ENCODE measurements at places on chromosomes 11 and 22.

DNA sequence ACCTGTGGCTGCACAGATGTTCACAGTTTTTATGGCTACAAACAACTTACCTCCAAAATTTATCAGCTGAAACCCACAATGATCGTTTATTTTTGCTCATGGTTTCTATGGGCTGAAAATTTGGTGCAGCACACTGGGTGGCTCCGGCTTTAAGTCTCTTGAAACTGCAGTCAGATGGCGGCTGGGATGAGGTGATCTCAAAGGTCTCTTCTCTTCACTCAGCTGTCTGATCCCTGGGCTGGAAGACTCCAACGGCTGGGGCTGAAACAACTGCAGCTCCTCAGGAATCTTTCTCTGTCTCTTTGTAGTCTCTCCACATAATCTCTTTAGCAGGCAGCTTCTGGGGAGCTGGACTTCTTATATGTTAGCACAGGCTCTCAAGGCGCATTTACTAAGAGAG lies 117.3 kb upstream of the FAT3 start:
- DNase-seq: no peak

- DNase-seq: no peak
Observed at GRCh38 chr11:102794382-102794781, 3.6 kb downstream of the MMP1 start.

DNA sequence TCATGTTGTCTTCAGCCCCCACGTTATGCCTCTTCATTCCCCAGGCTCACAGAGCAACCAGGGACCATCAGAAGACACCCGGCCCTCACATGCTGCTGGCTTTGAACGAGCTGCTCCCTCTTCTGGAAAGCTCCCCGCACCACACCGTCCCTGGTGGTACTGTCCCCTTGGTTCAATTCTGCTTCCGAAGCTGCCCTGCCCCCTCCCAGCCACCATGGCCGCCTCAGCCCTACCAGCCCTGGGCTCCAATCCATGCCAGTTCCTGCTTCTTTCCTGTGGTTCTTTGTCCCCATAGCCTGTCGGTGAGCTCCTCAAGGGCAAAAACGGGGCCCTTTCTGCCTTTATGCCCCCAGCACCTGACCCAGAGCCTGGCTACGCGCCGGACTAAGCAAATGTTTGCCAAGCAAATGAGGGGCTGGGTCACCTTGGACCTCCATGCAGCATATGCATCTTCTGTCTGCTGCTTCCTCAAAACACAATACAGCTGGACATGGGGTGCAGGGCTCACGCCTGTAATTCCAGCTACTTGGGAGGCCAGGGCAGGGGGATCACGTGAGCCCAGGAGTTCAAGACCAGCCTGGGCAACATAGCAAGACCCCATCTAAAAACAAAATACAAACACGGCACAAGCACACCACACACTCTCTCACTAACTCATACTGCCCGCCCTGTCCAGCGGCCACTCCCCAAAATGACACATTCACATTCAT lies 21.3 kb downstream of the TNKS1BP1 start:
- no peak for DNase-seq

GRCh38 chr11:73176145-73176873 lies 34.2 kb upstream of the FCHSD2 start:
- no peak for DNase-seq

GRCh38 chr22:20243537-20244249 lies 24.4 kb downstream of the RTN4R start:
- DNase-seq: peak; percentile 26

GRCh38 chr11:70594031-70594430 lies 195.7 kb downstream of the CTTN start:
- DNase-seq: no peak

GRCh38 chr11:79157738-79158137 lies 283.1 kb downstream of the TENM4 start:
- DNase-seq: no peak

GRCh38 chr11:114142707-114143106 lies 83.2 kb downstream of the ZBTB16 start:
- no peak for DNase-seq

GRCh38 chr11:126716456-126717083 lies 284.0 kb downstream of the KIRREL3 start:
- DNase-seq: no peak

- DNase-seq: no peak
Observed at GRCh38 chr11:131217313-131218310, 152.8 kb upstream of the NTM start.

GRCh38 chr11:92284558-92284957 lies 59.9 kb downstream of the FAT3 start:
- DNase-seq: no peak

DNA sequence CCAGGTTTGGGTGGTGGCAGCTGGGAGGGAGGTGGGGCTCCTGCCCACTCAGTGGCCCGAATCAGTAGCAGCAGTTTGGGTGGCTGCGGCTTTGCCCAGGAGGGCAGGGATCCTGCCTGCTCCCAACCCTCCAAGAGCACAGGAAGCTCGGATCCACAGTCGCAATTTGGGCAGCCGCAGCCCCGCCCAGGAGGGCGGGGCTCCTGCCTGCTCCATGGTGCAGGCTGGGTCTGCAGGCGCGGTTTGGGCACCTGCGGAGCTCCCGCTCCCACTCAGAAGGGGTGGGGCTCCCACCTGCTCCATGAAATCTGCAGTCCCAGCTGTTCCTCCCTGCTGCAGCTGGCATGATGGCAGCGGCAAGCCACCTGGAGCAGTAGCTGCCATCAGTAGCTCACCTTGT lies 38.1 kb upstream of the CALCB start:
- no peak for DNase-seq

DNA sequence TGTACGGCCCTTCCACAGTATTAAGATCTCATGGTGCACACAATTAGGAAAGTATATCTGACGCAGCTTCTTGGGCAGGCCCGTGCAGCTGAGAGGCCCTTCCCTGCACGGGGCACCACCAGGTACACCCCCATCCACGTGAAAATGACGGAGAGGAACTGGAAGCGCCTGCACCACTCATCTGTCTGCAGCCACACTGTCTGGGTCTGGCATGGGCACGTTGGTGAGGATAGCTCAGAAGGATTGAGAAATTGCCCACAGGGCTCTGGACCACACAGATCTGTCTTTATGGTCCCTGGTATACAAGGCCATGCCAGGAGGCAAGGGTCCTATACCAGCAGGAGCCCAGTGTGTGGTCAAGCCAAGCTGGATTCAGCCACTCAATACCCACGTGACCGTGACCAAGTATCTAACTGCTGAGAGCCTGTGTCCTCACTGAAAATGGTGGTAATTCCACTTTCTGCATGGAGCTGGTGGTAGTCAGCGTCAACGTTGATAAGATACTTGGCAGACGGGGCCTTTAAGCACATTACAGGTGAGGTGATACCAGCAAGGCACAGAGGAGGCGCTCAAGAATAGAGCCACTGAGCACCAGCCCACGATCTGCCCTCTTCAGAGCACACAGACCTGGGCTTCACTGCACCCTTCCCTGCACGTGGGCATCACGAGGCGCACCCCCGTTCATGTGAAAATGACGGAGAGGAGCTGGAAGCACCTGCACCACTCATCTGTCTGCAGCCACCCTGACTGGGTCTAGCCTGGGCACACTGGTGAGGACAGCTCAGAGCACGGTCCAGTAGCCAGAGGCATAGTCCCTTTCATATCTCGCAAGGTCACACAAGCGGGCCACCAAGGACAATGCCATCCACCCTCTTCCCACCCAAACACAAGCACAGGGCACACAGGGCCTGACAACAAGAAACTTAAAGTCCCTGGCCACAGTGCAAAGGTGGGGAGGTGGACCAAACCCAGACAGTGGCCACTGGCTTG lies 28.4 kb downstream of the SHANK2 start:
- no peak for DNase-seq

Measured in HS-5 (cell line).